Adipocyte (in vitro differentiated cells): ENCODE measurements at places on chromosomes 13 and 19.

DNA sequence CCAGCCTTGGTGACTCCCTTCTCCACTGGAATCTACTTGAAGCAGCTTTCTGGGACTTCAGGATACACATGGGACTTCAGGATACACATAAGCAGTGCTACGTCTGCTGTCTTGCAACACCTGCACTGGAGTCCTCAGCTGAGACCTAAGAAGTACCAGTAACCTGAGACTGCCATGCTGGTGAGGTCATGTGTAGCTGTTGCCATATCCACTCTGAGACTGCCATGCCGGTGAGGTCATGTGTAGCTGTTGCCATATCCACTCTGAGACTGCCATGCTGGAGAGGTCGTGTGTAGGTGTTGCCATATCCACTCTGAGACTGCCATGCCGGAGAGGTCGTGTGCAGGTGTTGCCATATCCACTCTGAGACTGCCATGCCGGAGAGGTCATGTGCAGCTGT, 937.9 kb downstream of the EFNB2 start:
- no peak for DNase-seq

DNA sequence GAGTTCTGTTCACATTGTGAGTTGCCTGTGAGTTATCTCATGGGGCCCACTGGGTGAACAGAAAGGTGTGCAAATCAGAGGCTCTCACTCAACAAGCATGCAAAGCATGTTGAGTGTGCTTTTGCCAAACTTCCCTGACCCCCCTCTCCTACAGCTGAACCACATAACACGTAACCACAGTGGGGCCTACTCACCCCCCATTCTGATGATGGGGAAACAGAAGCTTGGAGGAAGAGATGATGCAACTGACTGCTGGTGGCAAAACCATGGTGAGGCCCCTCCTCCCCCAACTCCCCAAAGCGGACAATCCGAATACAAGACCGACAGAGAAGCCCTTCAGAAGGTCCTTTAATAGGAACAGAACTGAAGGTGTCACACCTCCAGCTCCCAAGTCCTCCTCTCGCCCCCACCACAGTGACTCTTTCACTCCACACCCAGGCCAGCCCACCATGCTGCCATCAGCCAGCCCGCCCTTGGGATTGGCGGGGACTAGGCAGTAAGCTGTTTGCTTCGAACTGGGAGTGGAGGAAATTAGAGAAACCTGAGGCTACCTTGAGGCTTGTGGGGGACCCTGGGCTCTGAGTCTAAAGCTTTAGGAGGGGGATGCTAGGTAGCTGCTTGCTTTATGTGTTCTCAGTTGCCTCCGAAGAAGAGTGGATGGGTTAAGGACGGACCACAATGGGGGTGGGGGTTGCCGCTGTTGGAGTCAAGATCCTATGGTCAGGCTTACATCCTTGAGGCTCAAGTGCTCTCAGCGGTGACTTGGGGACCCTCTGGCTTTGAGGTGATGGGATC, 3.8 kb downstream of the ZNF784 start:
- no peak for DNase-seq

- peak; percentile 89 for DNase-seq
Measured at GRCh38 chr19:34220472-34221063, 33.8 kb upstream of the GARRE1 start.

DNA sequence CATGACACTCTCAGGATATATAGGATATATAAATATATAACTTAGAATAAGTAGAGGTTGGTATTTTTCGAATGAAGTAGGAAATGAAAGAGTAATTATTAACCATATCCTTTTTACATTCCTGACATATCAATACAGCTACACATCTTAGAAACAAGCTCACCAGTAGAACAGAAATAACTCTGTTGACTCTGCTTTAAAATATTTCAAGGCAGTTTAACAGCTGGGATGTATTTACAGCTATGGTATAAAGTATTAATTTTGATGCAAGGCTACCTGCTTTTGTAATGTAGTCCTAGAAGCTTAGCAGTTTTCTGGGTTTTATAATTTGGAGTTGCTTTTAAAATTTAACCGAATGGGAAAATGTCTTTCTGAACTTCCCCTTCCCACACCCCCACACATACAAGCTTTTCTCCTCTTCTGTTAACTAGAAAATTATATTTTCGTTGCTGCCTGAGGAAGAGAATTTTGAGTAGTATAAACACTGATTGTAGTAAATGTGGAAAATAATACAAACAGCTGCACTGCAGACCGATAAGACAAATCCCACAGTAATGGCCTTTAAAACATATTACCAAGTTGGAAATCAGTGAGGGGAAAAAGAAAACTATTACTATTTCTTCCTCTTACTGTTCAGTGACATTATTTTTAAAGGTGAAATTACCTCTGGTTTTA, 147.7 kb downstream of the GGACT start:
- peak; percentile 59 for DNase-seq

GRCh38 chr13:114108141-114108761, 24.2 kb downstream of the RASA3 start:
- DNase-seq = no peak

- no peak for DNase-seq
Measured at GRCh38 chr13:113876346-113877148, 12.7 kb upstream of the GAS6 start.

GRCh38 chr13:97460004-97460775, 26.2 kb downstream of the RAP2A start:
- DNase-seq = no peak

DNA sequence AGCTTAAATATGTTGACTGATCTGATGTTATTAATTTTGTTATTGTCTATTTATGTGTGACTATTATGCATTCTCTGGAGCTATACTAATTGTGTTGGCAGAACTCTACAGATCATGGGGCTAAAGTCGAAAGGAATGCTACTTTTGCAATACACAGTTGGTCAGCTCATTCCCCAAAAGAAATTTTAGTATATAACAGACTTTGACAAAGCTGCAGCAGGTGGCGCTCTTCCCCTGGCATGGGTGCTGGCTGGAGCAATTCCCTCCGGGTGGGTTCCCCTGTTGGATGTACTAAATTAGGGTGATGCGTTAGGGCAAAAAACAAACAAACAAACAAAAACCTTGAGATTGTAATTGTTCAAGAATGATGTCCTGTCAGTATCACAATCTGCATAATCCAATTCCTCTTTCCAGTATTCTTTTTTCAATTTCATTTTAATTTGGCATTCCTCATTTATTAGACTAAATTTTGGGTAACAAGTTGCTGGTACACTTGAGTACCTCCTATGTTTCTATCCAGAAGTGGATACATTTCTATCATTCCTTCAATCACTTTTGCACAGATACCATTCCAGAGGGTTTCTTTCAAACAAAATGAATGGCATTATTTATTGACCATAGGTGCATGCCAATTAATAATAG, 322.8 kb upstream of the EDNRB start:
- DNase-seq = peak; percentile 89
